MG63 (cell line): ENCODE measurements at places on chromosomes 11 and 22.

DNA sequence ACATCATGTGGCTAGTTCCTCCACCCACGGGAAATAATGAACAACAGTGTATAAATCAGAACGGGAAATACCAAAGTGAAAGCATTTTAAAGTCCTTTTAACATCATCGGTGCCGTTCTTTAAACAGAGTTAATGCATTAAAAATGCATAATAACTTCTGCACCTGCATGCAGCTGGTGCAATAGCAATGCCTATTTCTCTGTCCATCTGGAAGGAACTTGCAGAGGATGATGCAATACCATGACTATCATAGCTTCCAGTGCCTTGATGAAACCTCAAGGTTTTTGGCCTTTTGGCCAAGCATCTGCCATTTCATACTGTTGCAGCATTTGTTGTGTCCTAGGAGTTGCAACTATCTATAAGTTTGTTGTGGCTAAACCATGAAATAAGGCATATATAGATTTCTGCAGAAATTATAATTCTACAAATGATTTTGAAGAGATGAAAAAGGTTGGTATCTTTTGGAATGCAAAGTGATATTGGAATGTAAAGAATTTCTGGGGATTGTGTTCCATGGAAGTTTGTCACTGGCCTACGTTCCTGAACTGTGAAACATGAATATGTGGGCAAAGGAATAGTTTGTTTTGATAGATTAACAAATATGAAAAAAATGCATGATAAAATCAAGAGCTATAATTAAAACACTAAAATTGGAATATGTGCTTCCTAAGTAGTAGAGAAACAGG is 9.8 kb upstream of the EIF3F start:
- peak; percentile 50 for DNase-seq

- peak; percentile 56 for DNase-seq
Observed at GRCh38 chr22:38051900-38052862, 5.0 kb upstream of the PICK1 start.

DNA sequence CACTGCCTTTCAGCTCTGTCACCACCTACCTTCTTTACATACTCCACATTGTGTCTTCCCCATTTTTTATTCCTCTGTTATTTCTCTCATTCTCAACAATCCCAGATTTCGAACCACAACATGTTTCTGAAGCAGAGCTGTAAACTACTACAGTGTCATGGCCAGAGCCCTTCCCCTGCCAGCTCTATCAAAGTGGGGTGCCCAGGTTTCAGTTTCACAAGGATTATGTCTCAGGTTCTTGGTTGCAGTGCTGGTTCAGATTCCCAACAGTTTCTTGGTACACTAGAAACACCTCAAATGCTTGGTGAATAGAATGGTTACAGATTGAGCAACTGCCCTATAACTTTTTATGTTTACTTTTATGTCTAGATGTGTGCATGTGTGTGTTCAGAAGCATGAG is 172.7 kb upstream of the MTNR1B start:
- DNase-seq, result no peak

- DNase-seq, result peak; percentile 96
Observed at GRCh38 chr11:118918128-118918685, 7.5 kb downstream of the BCL9L start.

DNA sequence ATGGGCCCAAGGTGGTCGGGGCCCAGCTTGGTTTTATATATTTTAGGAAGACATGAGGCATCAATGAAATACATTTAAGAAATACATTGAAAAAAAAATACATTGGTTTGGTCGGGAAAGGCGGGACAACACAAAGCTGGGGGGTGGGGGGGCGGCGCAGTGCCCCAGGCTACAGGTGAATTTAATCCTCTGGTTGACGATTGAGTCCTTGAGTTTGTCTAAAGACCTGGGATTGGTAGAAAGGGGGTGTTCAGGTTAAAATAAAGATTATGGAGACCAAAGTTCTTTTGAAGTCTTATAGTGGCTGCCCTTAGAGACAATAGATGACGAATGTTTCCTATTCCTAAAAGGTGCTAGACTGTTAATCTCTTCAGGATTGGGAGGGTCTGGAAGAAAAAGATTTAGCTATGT is 3.1 kb downstream of the IFITM1 start:
- DNase-seq, result no peak

GRCh38 chr11:113113801-113114704 is 152.8 kb downstream of the NCAM1 start:
- DNase-seq, result peak; percentile 56

DNA sequence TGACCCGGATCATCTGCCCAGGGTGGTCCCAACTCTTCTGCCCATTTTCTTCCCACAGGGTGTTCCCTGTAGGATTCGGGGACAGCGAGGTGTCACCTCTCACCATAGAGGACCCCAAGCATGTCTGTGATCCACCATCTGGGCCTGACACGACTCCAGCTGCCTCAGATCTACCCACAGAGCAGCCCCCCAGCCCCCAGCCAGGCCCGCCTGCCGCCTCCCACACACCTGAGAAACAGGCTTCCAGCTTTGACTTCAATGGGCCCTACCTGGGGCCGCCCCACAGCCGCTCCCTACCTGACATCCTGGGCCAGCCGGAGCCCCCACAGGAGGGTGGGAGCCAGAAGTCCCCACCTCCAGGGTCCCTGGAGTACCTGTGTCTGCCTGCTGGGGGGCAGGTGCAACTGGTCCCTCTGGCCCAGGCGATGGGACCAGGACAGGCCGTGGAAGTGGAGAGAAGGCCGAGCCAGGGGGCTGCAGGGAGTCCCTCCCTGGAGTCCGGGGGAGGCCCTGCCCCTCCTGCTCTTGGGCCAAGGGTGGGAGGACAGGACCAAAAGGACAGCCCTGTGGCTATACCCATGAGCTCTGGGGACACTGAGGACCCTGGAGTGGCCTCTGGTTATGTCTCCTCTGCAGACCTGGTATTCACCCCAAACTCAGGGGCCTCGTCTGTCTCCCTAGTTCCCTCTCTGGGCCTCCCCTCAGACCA is 24.0 kb downstream of the CSF2RB start:
- no peak for DNase-seq

GRCh38 chr22:24521791-24522245 is 26.7 kb downstream of the UPB1 start:
- DNase-seq, result peak; percentile 52

GRCh38 chr11:34215806-34216453 is 110.5 kb downstream of the NAT10 start:
- DNase-seq, result no peak

DNA sequence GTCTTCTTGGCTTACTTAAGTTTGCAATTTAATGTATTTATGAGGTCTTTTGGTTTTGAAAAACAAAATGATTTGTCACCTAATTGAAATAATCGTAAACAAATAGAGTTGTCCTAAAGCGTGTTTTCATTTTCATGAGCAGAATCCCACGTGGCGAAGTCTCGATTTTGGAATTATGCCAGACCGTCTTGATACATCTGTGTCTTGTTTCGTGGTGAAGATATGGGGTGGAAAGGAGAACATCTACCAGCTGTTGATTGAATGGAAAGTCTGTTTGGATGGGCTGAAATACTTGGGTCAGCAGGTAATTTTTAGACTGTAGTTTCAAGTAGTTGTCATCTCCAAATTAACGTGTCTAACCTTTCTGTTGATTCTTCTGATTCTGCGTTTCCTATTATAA is 64.7 kb downstream of the UVRAG start:
- DNase-seq, result no peak

DNA sequence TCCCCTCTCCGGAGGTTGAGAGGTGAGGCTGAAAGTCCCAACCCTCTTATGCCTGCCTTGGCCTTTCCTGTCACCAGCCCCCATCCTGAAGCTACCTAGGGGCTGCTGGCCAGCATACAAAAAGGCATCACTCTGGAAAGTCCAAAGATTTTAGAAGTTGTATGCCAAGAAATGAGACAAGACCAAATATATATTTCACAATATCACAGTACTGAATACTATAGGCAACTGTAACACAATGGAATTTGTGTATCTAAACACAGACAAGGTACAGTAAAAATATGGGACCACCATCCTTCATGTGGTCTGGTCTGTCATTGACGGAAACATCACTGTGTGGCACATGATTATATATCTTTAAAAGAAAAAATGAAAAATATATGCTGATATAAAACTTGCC is 4.2 kb downstream of the KLHL22 start:
- DNase-seq, result no peak

DNA sequence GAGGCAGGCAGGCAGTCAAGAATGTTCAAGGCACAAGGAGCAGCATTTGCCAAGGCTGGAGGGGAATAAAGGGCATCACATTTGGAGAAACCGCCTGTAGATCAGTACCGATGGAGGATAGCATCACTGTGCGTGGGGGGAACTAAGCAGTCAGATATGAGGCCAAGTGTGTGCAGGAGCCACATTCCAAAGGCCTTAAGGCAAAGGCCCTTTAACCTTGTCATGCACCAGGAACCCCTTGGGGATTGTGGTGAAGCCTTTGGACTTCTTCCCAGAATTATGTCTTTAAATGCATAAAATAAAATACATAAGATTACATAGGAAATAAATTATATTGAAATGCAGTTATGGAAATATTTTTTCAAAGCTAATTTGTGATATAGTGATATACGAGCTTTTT is 532.1 kb downstream of the BUD13 start:
- peak; percentile 39 for DNase-seq

GRCh38 chr11:66277471-66278362 is at the start of gene CNIH2:
Gene CNIH2 (plus strand): TSS chr11:66278175. CDS start chr11:66278457, 282 bp downstream.
- DNase-seq, result no peak

- DNase-seq, result no peak
Observed at GRCh38 chr22:44154436-44154942, 26.2 kb upstream of the PARVG start.

DNA sequence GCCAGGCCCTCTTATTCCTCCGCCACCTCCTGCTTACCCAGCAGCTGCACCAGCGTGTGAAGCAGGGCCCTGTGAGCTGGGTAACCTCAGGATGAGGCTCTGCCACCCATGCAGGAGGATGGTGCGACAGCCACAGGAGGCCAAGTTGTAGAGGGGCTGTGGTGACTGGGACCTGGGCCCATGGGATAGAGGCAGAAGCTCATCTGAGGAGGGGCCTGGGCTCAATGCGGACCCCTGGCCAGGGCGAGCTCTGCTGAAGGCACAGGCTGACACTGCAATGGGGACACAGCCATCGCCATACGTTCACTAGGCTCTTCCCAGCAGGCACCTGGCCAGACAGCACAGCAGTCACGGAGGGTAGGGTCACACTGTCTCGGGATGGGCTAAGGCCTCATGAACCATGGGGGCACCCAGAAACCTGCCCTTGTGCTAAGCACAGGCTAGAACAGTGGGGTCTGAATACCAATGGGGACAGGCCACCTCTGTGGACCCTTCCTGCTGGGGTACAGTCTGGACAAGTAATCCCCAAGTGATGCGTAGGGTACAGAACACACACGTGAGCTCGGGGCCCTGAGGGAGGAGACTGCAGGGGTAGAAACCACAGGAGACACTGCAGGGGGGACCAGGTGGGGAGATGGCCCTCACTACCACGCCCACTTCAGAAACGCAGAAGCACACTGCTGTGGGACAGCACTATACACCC is 35.3 kb downstream of the GNB1L start:
- no peak for DNase-seq

DNA sequence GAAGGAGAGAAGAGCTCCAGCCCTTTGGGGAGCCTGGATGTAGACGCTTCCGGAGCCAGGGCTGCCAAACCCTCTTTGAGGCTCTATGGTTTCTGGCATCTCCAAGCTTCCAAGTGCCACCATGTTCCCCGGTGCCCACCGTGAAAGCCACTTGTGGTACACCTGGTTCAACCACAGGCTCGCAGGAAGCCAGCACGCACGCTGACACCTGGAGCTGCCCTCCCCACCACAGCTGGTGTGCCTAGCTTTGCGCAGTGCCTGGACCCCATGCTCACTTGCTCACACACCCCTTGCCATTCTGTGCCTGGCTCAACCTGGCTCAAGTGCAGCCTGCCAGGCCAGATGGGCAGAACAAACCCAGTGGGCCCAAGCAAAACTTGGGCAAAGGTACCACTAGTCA is 831.4 kb downstream of the DLG2 start:
- DNase-seq, result no peak

GRCh38 chr11:42779555-42779954 is 532.2 kb upstream of the API5 start:
- no peak for DNase-seq

GRCh38 chr11:132638423-132638822 is 893.9 kb downstream of the OPCML start:
- DNase-seq, result no peak

GRCh38 chr22:35915477-35916013 is 113.1 kb downstream of the RBFOX2 start:
- no peak for DNase-seq

GRCh38 chr22:26681395-26681821 is 24.0 kb downstream of the MIAT start:
- DNase-seq, result no peak

GRCh38 chr22:49047447-49047846 is 780.2 kb downstream of the BRD1 start:
- no peak for DNase-seq

GRCh38 chr22:23579870-23580575 is at the start of gene IGLL1:
Gene IGLL1 (minus strand): TSS chr22:23580290. CDS start chr22:23580190, 100 bp downstream.
- no peak for DNase-seq

GRCh38 chr11:5204787-5205186 is 4.3 kb upstream of the OR51V1 start:
- DNase-seq, result peak; percentile 23

DNA sequence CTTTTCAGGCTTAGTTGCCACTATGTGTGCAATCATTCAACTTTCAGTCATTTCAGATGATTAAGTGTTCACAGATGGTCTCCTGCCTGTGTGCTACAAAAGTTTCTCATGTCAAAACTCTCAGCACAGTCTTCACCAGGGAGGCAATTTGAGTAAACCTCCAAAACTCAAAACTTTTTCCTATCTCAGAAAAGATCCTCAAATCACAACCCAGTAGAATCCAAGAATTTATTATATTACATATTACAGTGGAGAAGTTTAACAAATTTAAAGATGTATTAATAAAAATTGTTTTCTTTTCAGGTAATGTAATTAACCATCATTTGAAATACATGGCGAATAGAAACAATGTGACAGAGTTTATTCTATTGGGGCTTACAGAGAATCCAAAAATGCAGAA is at the start of gene OR4C13:
OR4C13 (plus strand) TSS at position 301 of the 400 bp plus-strand sequence; CDS start at position 333, 32 bp downstream.
- DNase-seq, result no peak

GRCh38 chr22:48261706-48262105 is 1499.3 kb downstream of the TBC1D22A start:
- DNase-seq, result no peak

GRCh38 chr22:42905702-42906183 is 48.7 kb upstream of the ARFGAP3 start:
- peak; percentile 74 for DNase-seq

DNA sequence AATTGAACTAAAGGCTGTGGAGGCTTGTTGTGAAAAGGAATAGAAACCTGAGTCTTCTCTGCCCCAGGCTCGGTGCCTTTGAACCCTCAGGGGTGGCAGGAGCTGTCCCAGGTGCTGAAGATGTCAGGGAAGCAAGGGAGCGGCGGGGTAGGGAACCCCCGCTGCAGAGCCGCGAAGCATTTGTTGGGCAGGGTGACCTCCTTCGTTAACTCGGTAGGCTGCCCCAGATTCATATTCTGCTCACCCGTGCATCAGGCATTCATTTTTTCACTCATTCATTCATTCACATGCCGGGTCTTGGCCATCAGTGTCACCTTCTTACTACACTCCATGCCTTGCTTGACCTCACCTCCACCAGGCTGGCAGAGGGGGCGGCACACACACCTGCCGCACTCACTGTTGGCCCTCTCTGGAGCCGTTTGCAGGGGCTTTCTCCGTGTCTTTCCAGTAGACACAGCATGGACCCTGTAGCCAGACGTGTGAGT is 618.9 kb downstream of the BRD1 start:
- no peak for DNase-seq

GRCh38 chr22:42338479-42338878 is 68.0 kb upstream of the TCF20 start:
- no peak for DNase-seq

GRCh38 chr11:10934293-10934860 is 76.5 kb upstream of the ZBED5 start:
- DNase-seq, result no peak
